Bone marrow (tissue), 2 donors: ENCODE measurements at places on chromosomes 6 and 20.

DNA sequence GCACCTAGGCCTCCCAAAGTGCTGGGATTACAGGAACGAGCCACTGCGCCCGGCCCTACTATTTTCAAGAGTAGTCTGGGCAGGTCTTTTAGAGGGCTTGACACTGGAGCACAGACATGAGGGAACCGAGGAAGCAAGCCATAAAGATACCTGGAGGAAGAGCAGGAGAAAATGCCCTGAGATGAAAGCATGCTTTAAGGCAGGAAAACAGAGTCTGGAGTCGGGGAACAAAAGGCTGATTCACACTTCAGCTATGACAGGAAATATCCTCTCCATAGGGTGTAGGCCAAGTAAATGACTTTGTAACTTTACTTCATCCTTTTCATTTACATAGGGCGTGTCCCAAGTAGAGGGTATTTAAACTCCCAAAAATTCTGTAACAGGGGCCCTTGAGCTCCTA lies 4.3 kb upstream of the SERINC3 start:
- DNase-seq = no peak

DNA sequence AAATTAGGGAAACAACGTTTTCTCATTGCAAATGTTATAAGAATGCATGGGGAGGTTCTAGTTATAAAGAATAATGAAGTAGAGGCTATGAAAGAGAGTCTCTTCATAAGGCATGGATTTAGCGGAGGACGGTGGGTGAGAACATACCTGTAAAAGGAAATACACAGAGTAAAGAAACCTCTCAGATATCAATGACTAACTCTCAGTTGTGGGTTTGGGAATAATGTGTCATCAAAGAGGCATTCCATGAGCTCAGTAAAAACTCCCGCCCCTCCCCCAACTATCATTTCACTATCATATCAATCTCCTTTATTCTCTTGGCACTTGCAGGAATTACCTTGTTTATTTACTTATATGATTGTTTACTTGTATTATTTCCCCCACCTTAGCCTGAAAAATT lies 695.4 kb downstream of the PTPRT start:
- no peak for DNase-seq

DNA sequence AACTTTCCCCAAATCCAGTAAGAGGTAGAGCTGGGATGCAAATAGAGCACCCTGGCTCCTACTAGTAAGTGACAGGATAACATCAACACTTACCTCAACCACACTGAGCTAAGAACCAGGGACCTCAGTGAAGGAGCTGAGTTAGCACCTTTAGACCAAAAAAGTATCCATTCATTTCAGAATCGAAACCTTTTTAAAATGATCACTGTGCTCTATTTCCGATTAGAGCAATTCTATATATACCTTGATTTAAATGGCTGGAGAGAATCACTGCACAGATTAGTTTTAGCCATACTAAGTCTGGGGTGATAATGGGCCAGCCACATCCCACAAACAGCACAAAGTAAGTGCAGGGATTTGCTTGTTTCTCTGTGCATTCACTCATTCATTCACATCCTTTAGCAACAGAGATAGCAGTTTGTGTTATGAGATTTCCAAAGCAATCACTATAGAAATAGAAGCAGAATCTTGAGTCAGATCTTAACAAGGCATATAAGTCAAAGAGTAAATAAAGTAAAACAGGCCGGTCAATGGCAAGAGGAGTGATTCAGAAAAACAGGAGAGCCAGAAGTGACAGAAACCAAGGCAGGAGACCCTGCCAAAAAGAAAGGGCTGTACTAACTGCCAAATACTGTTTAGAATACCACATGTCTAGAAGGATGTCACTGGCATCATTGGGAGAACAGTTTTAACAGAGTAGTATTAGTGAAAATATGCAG lies 136.3 kb downstream of the KIF13A start:
- DNase-seq = no peak

GRCh38 chr6:70234561-70235236 lies 68.2 kb downstream of the COL9A1 start:
- no peak for DNase-seq

GRCh38 chr6:117728626-117729025 lies 53.4 kb downstream of the NUS1 start:
- no peak for DNase-seq

GRCh38 chr20:9211016-9211760 lies 142.3 kb downstream of the PLCB4 start:
- no peak for DNase-seq

GRCh38 chr20:4942331-4942730 lies 59.0 kb downstream of the SLC23A2 start:
- no peak for DNase-seq

DNA sequence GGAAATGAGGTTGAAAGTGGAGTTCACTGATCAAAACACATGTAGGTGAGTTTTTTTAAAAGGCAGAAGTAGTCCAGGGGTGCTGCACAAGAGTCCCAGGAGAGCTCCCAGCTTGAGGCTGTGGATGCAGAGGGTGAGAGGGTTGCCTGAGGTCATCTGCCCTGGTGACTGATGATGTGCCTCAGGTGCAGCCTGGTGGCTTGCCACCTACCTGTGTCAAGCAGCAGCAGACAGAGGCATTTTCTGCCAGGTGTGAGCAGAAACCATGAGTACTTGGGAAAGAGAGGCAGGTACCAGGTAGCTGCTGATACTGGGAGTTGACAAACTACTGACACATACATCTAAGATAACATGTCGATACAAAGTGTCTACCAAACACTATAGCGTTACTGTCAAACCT lies 92.5 kb downstream of the SCP2D1 start:
- no peak for DNase-seq

DNA sequence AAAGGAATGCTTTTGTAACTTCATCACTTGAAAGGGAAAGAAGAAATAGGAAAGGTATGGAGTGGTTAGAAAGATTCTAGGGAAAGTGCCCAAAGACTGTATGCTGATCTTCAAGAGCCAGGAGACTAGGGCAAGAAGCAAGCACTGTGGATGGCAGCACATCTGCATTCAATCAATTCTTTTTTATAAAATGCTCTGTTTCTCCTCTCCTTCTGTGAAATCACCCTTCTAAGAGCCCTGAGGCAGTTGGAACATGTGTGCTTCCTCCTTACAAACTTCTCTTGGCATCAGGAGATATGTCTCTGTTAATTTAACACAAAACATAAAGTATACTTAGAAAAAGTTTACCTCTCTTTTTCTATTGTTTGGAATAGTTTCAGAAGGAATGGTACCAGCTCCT lies 1162.2 kb upstream of the GJE1 start:
- DNase-seq = no peak

DNA sequence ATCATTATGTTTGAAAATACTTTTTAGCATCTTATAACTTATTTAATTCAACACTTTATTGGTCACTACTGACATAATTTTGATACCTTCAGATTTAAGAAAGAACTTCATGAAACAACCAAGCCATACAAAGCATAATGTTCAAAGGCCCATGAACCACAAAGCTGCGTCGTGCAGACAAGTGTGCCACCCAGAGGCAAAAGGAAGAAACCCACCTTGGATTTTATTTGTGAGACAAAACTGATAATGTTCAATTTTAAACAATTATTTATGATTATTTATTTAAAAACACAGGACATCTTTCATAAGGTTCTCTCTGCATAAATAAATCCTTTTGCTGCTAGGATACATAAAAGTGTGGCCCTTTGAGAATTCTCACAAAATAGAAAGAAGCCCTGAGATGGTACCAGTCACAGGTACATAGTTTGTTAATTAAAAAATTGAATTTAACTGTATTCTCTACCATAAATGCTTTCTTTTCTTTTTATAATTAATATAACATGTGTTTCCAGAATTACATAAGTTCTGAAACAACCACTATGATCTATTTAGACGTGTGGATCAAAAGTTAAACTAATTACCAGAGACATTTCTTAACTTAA lies 143.7 kb downstream of the RALGAPA2 start:
- DNase-seq = peak; percentile 13

DNA sequence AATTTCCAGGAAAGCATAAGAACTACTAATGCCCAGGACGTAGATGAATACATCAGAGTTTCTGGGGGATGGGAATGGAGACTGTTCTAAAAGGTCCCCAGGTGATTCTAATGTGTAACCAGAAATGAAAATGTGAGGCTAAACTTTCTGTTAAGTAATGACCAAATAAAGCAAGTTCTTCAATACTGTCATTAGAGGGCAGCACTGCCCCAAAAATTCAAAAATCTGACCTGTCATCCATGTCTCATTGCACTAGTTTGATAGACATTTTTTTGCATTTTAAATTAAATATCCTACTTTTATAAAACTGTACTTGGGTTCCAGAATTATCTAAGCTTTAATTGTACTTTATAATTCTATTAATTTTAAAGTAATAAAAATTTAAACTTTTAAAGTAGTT lies 94.9 kb downstream of the RFX6 start:
- DNase-seq = peak; percentile 11

- no peak for DNase-seq
Observed at GRCh38 chr6:62035952-62036351, 250.1 kb downstream of the KHDRBS2 start.

- DNase-seq = no peak
Observed at GRCh38 chr6:38137608-38138265, 318.2 kb downstream of the ZFAND3 start.

DNA sequence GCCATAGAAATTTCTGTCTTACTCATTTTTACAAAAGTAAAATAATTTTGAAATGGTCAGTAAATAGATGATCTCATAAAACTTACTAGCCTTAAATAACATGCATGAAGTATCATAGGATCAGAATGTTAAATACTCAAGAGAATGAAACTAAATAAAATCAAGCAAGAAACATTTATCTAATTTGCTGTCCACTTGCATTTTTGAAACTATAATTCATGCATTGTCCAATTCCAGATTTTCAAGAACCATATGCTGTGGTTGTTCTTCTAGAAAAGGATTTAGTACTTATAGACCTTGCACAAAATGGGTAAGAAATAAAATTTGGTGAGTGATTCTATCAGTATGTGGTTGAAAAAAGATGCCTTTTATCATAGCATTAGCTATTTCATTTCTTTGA lies 107.0 kb downstream of the STXBP5 start:
- no peak for DNase-seq

GRCh38 chr6:5107341-5107740 lies 22.2 kb downstream of the PPP1R3G start:
- DNase-seq = no peak

GRCh38 chr20:13996265-13996664 lies 949 bp downstream of the MACROD2 start:
- no peak for DNase-seq

GRCh38 chr6:131568726-131569125 lies 4.3 kb upstream of the ARG1 start:
- no peak for DNase-seq

DNA sequence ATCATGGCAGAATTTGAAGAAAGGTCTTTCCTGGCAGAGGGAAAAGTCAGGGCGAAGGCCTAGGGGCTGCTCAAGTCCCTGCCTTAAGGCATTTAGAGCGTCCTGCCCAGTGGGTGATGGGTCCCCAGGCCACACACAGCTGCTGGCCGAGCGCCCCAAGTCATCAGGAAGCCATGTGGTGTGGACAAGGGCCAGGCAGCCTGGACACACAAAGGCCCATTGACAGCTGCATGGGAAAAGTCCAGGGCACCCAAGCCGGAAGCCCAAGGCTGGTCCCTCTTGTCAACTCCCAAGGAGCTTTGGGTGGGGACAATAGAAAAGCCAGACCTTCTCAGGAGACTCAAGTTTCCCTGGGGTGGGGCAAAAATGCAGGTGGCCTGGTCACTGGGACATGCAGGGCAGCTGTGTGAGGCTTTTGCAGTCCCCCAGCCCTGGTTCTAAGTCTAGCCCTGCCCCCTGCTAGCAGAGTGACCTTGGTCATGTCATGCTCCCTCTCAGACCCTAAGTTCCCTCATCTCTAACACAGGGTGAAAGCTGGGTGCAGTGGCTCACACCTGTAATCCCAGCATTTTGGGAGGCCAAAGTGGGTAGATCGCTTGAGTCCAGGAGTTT lies 44.3 kb upstream of the PTGIS start:
- DNase-seq = no peak

DNA sequence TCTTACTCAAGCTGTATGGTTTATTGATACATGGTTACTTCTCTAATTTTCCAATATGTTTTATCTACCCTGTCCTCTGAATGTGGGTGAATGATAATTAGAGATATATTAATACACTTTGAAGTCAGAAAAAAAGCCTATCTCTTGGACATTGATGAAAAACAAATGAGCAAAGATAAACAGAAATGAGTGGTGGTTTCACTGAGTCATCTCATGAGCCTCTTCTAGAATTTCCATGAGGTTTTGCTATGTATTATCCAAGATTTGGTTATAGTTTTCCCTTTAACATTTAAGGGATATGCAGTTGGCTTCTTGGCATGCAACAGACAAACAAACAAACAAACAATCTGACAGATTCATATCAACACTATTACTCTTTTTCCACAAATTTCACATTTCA lies 586.8 kb downstream of the RFPL4B start:
- no peak for DNase-seq

DNA sequence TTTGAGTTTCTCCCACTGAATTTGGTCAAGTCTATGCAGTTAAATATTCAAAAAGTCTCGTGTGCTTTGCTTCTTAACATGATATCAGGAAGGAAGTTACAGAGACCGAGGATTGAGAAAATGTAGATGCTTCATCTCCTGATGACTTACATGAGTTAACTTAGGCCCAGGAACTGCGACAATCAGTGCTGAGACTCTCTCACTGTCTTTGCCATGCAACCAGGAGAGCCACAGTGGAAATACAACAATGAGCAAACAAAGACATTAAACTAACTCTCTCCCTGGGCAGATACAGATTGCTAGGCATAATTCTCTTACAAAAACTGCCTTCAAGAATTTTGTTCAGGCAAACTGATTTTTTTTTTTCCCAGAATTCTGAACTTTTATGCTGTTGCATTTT lies 440.6 kb upstream of the EPHA7 start:
- DNase-seq = no peak

DNA sequence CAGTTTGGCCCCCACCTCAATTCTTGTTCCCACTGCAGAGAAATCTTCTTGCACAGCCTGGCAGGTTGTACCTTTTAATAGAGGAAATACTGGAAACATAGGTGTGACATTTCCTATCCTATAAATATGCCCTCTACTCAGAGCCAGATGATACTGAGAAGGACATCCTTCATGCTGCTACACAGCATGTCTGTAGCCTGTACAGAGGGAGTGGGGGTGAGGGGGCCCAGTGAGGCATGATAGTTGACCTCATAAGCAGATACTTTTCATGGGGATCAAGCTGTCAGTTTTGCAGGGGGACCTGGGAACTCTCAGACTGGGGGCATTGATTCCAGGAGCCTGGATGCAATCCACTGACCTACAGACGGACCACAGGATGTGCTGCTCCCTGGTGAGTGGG lies 96.2 kb upstream of the TOP1 start:
- no peak for DNase-seq

GRCh38 chr20:55386686-55387085 lies 618.6 kb downstream of the CBLN4 start:
- no peak for DNase-seq
